SK-N-MC (cell line): ENCODE measurements at places on chromosomes 7 and 10.
A peak's percentile ranks its signal among the peaks of the same experiment; 100 is the strongest.

DNA sequence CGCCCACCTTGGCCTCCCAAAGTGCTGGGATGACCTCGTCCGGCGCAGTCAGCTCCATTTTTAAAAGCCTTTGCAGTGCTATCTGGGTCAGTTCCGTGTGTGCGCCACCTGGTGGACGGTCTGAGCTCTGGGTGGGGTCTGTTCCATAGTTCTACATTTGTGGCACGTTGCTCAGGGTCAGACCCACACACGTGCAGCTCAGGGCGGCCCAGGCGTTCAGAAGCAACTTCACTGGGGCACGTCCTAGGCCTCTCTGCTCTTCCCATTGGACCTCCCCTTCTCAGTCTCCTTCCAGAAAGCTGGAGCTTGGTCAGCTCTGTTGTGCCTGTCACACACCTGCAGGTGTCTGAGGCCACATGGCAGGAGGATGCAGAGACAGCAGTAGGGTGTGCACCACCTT lies 137.9 kb downstream of the DNAJB6 start:
- no peak for DNase-seq

DNA sequence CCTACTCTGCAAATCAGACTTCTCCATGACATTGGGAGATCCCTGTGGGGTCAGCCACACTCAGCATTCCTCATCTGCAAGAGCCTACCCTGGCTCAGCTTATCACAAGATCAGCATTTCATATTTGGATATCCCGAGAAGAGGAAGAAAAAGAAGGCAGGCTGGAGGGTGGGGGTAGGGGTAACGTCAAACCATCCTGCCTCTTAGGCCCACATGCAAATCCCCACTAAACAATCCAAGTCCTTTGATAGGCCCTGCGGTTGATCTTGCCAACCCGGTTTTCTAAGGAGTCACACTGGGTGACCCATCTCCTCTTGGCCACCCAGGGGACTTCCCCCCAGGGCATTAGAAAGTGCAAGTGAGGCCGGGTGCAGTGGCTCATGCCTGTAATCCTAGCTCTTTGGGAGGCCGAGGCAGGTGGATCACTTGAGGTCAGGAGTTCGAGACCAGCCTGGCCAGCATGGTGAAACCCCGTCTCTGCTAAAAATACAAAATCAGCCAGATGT lies 128.0 kb upstream of the CALN1 start:
- no peak for DNase-seq

DNA sequence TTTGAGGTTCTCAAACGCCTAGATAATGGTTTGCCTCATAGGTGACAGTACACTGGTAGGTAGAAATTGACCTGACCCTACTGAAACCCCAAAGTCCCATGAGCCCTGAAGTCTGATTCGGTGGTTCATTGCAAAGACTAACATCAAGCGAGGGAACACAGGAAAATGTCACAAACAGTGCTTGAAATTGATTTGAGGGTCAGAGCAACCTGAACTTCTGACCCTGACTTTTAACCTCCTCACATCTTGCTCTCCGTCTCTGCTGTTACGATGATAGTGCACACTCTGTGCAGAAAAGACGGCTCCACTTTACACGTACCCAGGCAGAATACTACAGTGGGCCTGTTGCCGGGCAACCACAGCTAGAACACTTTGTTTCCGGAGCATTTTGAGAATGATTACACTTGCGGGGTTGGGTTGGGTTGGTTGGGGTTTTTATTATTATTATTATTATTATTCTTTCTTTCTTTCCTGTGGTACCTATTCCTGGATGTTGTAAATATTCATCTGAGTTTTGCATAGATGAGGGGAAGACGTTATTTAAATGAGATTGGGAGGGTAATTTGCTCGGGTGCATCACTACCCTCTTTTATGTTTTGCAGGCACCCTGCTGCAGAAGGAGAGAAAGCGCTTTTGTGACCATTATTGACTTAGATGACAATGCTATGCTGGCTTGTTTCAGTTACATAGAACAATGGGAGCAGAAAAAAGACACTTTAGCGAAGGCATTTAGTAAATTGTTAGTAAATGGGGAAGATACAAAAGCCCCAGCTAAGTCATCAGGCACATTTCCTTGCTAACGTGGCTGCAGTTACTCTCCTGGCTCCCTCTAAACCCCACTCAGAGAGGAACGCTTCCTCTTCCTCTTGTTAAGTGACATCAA lies 438.1 kb upstream of the NRP1 start:
- DNase-seq: no peak

DNA sequence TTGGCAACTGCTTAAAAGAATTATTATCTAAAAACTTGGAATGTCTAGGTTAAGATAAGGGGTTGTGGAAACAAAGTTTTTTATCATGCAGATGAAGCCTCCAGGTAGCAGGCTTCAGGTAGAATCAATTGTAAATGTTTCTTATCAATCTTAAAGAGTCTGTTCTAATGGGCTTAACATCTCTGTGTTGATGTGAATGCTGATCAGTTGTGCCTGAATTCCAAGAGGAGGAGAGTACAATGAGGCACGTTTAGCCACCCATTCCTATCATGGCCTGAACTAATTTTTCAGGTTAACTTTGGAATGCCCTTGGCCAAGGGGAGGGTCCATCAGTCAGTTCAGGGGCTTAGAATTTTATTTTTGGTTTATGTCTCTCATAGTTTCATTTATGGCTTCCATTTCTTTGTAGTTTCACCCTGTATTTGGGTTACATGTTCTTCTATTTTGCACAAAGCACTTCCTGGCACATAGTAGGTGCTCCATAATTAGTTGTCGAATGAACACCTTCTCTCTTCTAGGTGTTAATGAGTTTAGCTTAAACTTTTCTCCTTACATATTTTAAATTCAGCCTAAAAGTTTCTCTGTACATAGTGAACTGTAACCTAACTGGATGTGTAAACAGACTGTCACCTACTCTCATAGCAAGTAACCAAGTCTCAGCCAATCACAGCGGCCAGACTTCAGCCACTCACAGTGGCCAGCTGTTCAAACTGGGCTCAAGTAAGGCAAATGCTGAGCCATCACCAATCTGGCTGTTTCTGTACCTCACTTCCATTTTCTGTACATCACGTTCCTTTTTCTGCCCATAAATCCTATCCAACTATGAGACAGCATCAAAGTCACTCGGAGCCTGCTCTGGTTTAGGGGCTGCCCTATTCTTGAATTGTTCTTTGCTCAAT lies 34.7 kb downstream of the ALOX5 start:
- DNase-seq: no peak

DNA sequence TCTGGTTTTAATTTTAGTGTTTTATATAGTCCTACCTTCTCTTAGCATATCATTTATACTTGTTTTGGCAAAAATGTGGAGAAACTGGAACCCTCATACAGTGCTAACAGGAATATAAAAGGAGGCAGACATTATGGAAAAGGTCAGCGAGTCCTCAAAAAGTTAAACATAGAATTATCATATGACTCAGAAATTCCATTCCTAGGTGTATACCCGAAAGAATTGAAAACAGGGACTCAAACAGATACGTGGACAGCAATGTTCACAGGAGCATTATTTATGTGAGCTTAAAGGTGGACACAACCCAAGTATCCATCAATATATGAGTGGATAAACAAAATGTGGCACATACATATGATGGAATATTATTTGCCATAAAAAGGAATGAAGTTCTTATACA lies 51.5 kb downstream of the VAX1 start:
- DNase-seq: no peak

GRCh38 chr7:77537136-77537777 lies at the start of gene PTPN12:
PTPN12 (plus strand) TSS chr7:77537295; CDS start chr7:77537547, 252 bp downstream.
- no peak for DNase-seq

DNA sequence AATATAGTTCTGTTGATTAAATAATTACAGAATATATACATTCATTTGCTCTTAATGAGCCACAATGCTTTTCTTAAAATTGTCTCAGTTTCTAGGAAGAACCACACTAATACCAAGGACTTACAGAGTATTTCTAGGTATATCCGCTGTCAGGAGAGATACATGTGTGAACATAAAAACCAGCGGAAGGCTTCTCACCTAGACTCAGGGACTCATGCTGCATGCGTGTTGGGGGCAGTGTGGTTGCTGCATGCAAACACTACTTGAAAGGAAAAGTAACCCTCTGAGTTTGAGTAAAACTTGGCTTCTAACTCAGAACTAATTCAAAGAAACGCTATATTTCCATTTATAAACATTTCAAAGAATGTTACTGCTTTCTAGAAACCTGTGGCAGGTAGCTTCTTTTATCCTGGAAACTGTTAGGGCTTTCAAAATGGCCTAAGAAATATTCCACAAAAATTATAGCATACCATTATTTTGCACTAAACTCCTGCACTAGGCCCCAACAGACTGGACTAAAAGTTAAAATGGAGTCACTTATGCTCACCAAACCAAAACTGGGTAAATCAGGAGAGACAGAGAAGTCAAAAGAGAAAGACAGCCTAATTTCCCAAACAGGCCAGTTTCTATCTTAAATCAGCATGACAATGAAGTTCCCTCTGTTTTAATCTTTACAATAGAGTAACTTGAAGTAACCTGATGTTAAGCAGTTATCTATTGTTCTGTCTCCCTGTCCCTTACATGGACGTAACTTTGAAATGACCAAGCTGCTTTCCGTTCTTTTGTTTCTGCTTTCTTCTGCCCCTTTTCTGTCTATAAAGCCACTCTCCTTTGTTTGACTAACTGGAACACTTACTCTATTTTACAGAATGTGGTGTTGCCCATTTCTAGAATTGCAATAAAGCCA lies 95.2 kb upstream of the FAM133B start:
- no peak for DNase-seq

- no peak for DNase-seq
Observed at GRCh38 chr7:81721437-81721836, 48.4 kb downstream of the HGF start.

GRCh38 chr7:31017032-31017675 lies 35.0 kb upstream of the ADCYAP1R1 start:
- DNase-seq: no peak

GRCh38 chr7:368651-369475 lies 78.9 kb downstream of the FOXL3 start:
- DNase-seq: no peak

GRCh38 chr7:112939574-112940313 lies 146.9 kb downstream of the GPR85 start:
- peak; percentile 97 for DNase-seq

GRCh38 chr10:105611244-105611798 lies 970.2 kb downstream of the SORCS3 start:
- DNase-seq: no peak

DNA sequence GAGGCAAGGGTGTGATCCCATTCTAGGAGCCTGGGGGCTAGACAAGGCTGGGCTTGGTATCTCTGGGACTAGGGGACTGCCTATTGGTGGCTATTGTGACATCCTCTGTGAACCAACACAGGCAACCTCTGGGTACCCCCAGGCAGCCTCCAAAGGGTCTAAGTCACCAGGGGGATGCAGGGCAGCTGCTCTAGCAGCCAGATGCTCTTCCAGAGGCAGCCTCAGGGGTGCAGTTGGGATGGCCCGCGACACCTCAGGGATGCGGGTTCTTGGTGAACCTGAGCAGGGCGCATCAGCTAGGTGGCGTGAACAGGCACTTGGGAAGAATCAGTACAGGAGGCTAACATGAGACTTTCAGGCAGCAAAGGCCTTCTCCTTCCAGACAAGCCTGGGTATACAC lies 1.6 kb upstream of the TMEM120A start:
- DNase-seq: no peak

DNA sequence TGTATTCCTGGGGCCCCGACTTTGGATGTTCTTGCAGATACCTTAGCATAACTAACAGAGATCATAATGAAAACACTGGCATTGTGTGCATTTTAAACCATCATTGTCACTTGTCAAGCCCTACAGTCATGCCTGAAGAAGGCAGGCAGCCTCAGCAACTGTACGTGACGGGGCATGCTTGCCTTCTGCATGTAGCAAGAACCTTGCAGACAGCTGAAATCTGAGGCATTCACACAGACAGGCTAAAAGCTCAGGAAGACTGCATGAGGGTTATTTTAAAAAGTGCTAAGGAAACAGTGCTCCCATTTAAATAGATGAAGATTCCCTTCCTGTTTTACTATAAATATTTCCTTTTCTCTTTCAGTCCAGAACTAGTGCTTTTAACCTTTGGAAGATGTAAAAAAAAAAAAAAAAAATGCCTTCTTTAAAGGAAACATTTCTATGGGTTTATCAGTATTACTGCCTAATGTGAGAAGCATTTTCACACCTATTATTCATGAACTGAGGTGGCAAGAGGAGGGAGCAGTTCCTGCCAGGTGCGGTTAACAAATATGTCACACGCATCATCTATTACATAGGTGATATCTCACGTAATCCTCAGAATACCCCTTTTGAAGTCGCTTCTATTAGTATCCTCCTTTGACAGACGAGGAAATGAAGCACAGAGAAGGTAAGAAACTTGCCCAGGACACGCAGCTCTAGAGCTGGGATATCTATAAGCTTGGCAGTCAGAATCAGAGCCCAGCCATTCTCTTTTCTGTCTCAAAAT lies 88.1 kb downstream of the PRKCQ start:
- no peak for DNase-seq

DNA sequence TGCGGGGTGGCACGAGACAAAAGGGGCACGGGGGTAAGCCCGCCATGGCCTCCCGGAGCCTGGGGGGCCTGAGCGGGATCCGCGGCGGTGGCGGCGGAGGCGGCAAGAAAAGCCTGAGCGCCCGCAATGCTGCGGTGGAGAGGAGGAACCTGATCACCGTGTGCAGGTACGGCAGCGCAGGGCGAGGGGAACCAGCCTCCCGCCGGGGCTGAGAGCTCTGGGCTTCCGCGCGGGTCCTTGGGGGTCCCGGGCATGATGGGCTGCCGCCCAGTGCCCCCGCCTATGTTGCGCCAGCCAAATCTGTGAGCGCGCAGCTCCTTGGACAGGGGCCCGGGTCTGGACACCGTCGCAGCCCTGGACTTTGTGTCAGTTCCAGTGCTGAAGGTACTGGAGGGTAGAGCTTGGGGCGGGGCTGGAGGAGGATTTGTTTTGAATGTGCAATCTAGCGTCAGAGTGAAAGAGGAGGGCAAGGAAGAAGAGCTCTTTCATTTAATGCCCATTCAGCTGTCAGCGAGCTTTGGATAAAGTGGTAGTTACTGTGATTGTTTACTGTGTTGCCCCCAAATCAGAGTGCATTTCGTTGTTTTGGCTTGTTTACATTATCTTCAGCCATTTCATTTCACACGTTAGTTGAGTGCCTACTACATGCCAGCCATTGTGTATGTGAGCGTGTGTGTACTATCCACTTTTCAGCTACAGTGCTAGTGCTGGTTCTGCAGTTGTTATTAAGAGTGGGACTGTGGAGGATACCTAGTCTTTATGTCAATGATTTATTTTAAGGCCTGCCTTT lies 777 bp downstream of the RUNDC3B start:
- DNase-seq: no peak

GRCh38 chr10:69498711-69499471 lies 47.6 kb downstream of the TSPAN15 start:
- no peak for DNase-seq

- no peak for DNase-seq
Observed at GRCh38 chr10:31041011-31041410, 9.3 kb upstream of the ZNF438 start.

DNA sequence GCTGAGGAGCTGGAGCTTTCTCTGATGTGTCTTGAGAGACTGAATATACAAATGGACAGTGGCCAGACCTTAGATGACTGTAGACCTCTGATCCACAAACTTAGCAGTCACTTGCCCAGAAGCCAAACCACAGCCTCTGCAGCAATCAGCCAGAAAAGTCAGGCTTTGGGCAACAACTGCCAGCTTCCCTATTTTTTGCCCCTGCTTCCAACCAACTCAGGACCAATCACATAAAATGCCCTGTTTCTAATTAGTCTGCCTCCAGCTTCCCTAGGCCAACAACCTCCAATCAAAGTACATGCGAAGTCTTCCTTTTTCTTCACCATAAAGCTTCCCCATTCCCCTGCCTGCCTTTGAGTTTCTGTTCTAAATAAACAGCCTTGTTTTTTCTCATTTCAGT lies 37.8 kb upstream of the CACUL1 start:
- DNase-seq: no peak
